ENCODE measurements at places on chromosomes 6 and 20.

DNA sequence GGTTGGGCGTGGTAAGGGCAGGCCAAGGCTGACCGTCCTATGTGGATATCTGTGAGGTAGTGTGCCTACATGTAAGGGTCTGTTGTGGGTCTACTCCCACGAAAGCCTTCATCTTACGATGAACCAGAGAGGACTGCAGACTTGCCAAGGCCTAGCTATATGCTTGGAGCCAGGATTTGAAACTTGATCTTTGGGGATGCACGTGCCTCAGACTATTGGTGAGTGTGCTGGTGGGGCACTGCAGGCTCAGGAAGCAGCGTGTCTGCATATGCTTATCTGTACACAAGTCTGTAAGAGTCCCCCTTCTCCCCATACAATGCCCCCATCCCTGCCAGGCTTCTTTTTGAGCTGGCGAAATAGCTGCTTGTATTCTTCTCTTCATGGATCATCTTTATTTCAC is 17.9 kb downstream of the PLCG1 start:
- no peak for DNase-seq

- DNase-seq: no peak
These were observed 319.1 kb upstream of the QKI start for GRCh38 chr6:163095401-163095800.

DNA sequence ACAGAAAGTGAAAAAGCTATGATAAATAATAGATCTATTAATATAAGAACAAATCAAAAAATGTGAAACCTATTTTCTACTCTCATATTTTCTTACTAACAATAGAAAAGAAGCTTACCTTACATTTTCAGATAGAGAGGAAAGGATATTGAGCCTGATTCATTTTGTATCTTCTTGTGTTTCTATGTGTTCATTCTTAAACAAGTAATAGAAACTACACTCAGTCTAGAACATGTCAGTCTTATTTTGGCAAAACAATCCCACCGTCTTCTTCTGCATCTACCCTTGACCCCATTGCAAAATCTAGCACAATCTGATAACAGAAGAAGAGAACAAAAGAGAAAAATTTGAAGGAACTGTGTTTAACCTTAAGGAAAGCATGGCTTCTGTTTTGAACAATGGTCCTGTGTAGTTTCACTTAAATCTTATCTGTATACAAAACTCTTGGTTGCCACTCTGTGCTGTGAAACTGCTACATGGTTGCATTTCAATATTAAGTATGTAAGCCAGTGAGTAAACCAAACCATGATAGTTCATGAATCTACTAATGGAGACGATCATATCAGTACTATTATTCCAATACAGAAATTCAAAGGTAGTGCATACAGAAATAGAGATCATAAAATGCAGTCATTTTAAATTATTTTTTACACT is 69.5 kb upstream of the LGSN start:
- DNase-seq: no peak

- no peak for DNase-seq
These were observed 102.4 kb downstream of the TNFRSF21 start for GRCh38 chr6:47207261-47207660.

GRCh38 chr6:46320505-46320904 is 149.7 kb upstream of the ENPP5 start:
- DNase-seq: no peak

- no peak for DNase-seq
These were observed 33.3 kb upstream of the ZBP1 start for GRCh38 chr20:57653546-57653900.

DNA sequence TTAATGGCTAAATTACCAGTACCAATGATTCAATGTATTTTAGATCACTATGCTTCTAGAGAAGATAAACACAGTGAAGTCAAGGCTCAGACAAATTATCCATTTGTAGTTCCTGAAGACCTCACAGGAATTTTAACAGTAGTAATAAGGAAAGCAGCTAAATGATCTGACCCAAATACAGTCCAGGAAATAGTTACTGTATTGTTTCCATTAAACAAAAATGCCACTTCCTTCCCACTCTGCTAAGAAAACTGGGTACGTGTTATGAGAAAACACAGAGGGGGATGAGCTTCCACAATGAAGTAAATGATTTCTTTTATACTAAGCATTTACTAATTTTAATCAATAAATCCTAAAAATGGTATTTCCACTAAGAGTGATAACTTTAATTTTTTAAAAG is 127.9 kb downstream of the CDK19 start:
- no peak for DNase-seq

DNA sequence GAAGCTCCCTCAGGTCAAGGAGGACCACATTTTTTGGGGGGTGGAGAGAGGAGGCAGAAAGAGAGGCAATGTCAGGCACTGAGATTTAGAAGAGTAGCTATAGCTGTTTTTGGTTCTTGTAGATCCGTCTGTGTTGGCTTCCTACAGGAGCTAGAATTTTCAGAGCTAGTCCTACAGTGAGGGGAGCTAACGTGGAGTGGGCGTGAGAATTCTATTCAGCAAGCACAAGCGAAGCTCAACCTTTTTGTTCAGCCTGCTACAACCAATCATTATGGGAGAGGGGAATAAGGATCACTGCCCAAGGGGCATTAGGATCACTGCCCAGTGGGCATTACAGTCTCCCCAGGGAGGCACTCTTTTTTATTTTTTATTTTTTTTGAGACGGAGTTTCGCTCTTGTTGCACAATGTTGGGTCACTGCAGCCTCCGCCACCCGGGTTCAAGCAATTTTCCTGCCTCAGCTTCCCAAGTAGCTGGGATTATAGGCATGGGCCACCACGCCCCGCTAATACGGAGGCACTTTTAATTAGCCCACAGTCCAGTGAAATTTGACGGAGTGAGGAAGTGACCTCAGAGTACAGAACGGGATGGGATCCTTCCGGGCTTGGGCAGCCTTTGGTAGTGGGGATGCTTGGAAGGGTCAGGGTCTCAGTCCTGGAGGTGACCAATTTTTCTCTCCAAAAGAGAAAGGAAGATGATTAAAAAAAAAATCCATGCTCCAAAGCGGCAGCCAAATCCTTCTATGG is 1.1 kb upstream of the PANK2 start:
- no peak for DNase-seq

DNA sequence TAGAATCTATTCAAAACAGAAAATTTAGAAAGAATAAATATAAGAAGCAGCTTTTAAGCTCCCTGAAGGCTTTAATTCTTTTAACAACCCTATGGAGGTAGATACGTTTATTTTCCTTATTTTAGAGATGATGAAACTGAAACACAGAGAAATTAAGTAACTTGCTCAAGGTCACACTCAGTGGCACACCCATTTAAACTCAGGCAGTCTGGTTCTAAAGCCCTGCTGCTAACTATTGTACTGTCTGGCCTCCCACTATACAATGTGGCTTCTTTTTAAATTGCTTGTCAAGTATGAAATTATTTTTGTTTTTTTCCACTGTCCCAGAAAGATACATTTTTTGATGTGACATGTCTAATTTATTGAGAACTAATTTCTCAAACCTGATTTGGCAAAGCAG is 55.7 kb downstream of the FAM217A start:
- DNase-seq: no peak

GRCh38 chr6:25675167-25675566 is 23.2 kb downstream of the SCGN start:
- DNase-seq: no peak

GRCh38 chr20:19588732-19589131 is 169.3 kb upstream of the RIN2 start:
- DNase-seq: peak; percentile 30

GRCh38 chr6:90436403-90436802 is 139.8 kb upstream of the BACH2 start:
- DNase-seq: no peak

- no peak for DNase-seq
These were observed 438.6 kb upstream of the NOX3 start for GRCh38 chr6:155894262-155894661.

GRCh38 chr6:1758076-1758679 is 148.5 kb downstream of the FOXC1 start:
- DNase-seq: no peak

- DNase-seq: no peak
These were observed 40.5 kb downstream of the ARMC2 start for GRCh38 chr6:108888745-108889144.

GRCh38 chr6:72956272-72956671 is 269.0 kb downstream of the KHDC1L start:
- no peak for DNase-seq

- DNase-seq: no peak
These were observed 393.0 kb downstream of the CDKAL1 start for GRCh38 chr6:20927130-20927860.

- DNase-seq: no peak
These were observed 402.3 kb downstream of the CDC5L start for GRCh38 chr6:44789806-44790205.

- no peak for DNase-seq
These were observed 226.2 kb upstream of the MARCKS start for GRCh38 chr6:113630738-113631535.

Data from NCI-H446 treated with DMSO at 0.1 percent for 48 hours (cell line).